ENCODE measurements at places on chromosomes 11 and 22.

- no peak for DNase-seq
Measured at GRCh38 chr22:24727218-24727851, 47.2 kb downstream of the PIWIL3 start.

DNA sequence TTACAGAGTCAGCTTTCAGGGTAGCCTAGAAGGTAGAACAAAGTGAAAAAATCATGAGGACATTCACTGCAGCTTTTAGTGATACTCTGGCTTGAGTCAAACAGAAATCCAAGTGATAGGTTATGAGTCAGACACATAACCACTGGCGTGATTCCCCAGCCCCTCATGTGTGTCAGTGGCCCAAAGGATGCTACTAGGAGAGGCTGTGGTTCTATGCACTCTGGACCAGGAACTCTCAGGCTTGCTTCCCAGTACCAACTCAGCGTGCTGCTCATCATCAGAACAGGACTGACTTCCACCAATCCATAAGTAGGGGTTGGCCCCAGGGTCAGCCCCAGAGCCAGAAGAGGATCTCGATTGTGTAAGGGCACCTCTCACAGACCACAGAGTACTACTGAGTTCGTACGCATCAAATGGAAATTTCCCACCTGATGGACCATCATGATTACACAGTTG lies 116.8 kb downstream of the MED15 start:
- no peak for DNase-seq

DNA sequence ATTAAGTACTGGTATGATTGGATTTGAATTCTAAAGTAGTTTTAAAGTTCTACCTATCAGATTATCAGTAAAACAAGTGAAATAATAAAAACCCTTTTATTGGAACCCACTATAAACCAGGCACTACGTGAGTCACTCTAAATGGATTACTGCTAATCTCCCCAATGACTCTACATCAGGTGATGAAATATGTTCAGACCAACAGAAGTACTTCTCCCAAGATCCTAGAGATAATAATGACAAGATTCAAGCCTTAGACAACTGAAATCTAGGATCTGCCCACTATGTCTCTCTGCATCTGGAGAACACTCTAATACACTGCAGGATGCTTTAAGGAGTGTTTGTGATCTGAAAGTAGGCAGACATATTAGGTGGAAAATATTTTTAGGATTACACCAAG lies 652.1 kb upstream of the CHORDC1 start:
- no peak for DNase-seq

DNA sequence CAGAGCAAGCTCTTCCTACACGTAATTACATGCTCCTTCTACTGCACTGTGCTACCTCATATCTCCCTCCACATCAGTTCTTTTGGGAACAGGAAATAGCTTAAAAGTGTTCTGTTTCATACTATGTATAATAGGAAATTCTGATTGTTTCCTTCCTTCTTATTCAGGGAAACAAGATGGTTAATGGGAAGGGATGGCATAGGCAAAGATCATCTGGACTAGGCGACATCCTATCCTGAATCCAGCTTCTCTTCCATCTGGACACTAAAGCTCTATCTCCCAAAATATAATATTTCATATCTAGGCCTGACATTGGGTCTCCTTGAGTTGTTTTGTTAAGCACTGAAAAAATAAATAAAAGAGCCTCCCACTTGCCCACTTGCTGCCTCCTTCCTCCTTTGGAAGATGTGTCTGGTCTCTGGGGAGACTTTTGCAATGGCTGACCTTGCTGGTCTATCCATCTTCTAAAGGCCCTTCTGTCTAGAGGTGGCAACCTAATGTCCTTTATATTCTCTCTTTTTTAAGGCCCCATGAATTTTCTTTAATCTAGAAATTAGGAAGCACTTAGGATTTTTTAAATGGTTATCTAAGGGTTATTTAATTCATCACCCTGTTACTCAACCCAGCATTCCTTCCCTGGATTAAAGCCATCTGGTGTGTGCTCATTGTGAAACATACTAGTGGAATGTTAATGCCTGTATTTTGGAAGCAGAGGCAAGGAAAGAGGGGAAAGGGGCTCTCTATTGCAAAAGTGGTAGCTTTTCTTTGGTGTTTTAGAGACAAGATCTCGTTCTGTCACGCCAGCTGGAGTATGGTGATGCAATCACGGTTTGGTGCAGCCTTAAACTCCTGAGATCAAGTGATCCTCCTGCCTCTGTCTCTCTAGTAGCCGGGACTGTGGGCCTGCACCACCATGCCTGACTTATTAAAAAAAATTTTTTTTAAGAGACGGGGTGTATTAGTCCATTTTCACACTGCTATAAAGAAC lies 20.6 kb downstream of the CLMP start:
- no peak for DNase-seq

DNA sequence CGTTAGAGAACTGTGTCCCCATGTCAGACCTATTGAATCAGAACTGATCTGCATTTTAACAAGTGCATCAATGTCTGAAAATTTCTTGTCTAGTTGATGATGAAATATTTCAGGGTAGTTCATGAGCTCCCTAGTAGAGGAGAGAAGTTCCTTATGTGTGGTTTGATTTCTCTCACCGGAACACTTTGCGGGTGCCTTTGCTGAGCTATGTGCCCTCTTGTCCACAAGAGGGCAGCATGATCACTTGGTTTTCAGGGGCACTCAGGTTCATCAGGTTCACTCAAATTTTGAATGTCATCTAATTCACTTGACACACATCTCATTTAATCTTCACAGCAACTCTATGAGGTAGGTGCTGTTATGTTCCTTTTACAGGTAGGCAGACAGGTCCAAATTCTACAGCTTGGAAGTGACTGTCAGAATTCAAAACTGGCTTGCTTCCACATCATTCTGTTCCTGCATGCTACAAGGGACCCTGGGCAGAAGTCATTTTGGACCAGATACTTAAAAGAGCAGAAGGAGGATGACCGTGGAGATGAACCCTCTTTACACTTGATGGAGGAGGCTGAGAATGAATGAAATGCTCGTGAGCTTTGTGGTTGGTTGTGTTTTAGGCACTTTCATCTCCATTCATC lies 55.6 kb downstream of the P4HA3 start:
- peak; percentile 43 for DNase-seq

- DNase-seq, result no peak
Measured at GRCh38 chr22:48628891-48629543, 1198.7 kb downstream of the BRD1 start.

DNA sequence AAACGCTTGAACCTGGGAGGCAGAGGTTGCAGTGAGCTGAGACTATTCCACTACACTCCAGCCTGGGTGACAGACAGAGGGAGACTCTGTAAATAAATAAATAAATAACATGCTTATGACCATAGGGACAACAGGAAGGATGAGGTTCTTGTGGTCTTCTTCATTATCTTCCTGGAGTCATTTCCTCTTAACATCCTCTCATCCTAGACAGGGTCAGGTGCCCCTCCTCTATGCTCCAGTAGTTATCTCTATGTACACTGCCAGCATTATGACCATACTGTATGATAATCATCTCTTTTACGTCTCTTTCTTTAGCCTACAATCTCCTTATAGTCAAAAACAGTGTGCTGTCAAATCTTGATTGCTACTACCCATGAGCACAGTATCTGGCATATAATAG lies 17.7 kb downstream of the RAB30 start:
- no peak for DNase-seq

- DNase-seq, result no peak
Measured at GRCh38 chr11:66863428-66864125, 6.7 kb downstream of the LRFN4 start.

DNA sequence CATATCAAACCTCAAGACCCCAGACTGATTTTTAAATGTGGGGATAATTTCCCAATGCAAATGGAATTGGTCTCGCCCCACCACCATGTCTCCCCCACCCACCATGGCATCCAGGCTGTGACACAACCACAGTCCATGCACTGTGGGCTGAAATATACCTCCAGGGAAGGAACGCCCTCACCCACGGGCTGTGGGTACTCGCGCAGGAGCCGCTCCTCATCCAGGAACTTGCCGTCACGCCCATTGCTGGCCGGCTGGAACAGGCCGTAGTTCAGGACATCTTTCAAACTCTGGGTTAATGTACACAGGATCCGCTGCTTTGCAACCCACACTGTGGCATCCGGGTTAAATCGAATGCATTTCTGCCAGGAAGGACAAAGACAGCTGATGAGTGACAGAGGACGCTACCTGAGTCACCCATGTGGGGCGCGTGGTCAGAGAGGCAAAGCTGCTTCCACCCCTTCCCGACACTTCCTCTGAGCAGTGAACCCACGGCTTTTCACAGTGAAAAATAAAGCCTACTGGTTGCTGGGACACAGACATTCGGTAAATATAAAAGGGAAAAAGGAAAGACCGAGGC lies 133.6 kb downstream of the SHANK2 start:
- no peak for DNase-seq

DNA sequence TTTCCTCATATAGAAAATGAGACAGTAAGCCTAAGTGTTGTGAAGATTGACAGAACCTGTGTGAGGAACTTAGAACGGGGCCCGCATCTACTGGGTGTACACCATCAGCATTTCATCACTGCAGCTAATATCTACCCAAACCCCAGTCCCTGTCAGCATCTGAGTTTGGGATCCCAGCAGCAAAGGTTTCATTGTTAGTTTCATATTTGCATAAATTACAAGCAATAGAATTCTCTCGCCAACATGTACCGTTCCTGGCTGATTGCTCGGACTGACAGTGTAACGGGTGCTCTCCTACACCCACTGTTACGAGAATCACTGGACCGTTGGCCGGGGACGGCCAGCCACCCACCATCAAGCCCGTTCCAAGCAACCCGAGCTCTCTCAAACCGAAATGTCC lies 10.4 kb upstream of the TMPRSS6 start:
- no peak for DNase-seq

- DNase-seq, result no peak
Measured at GRCh38 chr11:131642756-131643531, 272.5 kb downstream of the NTM start.

DNA sequence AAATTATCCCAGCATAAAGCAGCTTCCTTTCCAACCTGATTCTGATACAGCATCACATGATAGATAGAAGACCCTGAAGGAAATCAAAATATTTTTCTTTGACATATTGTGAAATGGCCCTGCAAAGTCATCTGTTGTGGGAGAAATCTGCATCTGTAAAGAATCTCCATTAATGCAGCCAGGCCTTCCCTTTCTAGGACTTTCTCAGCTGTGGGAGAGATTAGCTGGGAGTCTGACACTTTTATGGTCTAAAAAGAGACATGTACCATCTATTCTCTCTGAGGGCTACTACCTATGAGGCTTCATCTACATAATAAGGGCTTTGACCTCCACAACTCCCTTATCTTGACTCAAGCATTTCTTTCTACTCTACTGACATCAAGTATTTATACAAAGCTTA lies 238.1 kb downstream of the SWAP70 start:
- no peak for DNase-seq

- no peak for DNase-seq
Measured at GRCh38 chr11:123249354-123249753, 54.3 kb upstream of the CLMP start.

GRCh38 chr11:17385492-17385891 lies 3.0 kb downstream of the KCNJ11 start:
- no peak for DNase-seq

GRCh38 chr22:26937213-26937612 lies 279.8 kb downstream of the MIAT start:
- no peak for DNase-seq

DNA sequence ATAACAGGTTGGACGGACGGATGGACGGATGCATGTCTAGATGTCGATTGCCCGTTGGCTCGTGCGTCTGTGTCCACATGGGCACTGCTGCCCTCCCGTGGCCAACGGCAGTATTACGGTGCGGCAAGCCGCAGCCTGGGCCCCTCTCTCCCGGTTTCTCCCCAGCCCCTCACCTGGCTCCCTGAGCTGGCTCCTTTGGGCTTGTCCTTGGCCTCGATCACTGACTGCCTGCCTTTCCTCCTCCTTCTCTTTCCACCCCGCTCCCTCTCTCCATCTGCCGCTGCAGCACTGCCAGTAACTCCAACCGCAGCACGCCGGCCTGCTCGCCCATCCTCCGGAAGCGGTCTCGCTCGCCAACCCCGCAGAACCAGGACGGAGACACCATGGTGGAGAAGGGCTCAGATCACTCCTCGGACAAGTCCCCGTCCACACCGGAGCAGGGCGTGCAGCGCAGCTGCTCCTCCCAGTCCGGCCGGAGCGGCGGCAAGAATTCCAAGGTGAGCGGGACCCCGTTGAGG lies 77.3 kb downstream of the SCN3B start:
- DNase-seq, result peak; percentile 57

- peak; percentile 34 for DNase-seq
Measured at GRCh38 chr11:86360775-86361395, 13.8 kb upstream of the CCDC81 start.

DNA sequence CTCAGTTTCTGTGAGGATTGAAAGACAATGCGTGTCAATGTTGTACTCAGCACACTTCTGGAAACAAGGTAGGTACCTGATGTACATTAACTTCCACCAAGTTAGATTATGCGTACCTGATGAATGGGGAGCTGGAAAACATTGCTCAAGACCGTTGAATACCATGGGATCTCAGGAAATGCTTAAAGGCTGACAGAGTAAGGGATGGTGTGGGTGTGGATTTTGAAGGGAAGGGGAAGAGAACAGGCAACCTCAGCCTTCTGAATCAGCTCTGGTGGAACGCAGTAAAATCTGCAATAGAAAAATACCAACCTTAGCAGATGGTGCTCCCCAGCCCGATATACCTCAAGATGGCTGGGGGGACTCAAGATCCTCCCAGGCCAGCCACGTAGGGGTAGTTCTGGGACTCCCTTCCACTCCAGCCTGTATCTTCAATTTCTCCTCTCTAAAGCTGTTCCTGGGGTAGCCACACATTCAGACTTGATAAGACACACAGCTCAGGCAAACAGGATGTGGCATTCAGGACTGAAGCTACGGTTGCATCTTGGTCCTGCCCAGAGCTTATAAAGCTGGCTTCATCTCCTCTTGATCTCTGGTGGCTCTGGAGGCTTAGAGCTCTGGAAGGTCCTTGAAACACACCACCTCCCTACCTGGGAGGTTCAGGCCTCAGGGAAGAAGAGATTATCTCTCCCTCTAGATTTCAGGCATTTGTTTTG lies 111.8 kb downstream of the CTNND1 start:
- no peak for DNase-seq

DNA sequence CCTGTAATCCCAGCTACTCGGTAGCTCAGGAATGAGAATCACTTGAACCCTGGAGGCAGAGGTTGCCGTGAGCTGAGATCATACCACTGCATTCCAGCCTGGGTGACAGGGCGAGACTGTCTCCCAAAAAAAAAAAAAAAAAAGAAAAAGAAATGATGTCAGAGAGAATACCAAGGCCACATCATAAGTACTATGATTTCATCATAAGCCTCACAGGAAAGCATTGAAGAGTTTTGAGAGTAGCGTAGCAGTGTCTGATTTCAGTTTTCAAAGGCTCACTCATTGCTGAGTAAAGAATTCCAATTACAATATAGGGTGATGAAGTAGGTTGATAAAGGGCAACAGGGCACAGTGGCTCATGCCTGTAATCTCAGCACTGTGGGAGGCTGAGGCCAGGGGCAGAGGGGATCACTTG lies 88.8 kb downstream of the MRTFA start:
- DNase-seq, result no peak

GRCh38 chr22:46769191-46769675 lies 6.8 kb downstream of the TBC1D22A start:
- peak; percentile 19 for DNase-seq

DNA sequence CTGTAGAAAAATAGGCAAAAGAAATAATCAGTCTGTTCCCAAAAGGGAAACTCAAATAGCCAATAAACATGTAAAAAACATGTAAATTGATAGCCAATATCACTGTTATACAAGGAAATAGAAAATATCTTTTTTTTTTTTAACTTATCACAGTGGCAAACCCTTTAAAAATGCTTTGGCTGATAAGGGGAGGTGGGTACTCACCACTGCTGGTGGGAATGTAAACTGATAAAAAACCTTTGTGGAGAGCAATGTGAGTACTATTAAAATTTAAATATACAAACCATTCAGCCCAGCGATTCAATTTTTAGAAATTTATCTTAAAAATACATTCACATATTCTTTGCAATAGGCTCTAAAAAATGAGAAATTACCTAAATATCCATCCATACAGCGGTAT lies 3.6 kb downstream of the RPUSD4 start:
- no peak for DNase-seq
